ENCODE measurements at places on chromosomes 4 and X.
A peak's percentile ranks its signal among the peaks of the same experiment; 100 is the strongest.

DNA sequence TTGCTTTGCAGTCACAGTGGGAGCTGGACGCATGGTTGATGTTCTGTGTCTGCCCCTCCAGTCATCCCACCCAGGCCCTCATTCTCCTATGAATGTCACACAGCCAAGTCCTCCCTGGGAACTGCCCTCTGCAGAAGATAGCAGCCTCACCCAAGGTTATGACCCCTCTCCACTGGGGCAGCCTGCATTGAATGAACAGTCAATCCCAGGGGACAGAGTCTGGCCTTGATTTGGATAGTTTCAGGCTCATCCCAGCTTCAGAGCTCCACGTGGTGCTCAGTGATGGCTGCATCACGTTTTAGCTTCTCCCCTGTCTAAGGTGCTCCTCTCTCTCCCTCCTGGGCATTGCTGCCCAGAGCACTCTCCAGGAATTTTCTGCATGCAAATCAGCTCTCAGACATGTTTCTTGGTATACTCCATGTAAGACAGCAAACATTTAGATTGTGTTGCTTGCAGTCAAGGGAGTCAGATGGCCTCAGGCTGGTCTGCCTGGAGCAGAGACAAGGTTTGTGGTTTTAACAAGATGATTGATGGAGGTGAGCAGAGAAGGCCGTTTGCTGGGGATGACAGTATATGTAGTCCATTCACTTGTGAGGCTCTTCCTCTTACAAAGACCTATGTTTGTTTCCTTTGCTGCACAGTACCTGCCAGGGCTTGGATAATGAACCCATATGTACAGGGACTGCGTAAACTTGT, 56.1 kb upstream of the MSX1 start:
- DNase-seq, result no peak

- no peak for DNase-seq
Measured at GRCh38 chr4:87545052-87545451, 15.9 kb upstream of the SPARCL1 start.

- no peak for DNase-seq
Measured at GRCh38 chrX:353566-354535, 32.9 kb downstream of the PPP2R3B start.

DNA sequence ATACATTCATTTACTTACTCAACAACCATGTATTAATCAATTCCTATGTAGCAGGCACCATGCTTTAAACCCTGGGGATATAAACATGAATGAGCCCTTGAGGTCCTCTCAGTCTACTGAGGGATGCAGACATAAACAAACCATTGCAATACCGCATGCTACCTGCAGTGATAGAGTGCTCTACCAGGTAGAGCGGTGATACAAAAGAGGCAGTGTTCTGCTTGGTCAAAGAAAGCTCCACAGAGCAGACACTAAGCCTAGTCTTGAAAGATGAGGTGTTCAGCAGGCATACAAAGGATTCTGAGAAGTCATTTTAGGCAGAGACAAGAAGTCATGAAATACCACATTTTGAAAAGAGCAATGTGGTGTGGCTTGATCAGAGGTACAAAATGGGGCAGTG, 26.9 kb upstream of the AMOT start:
- DNase-seq, result peak; percentile 11

DNA sequence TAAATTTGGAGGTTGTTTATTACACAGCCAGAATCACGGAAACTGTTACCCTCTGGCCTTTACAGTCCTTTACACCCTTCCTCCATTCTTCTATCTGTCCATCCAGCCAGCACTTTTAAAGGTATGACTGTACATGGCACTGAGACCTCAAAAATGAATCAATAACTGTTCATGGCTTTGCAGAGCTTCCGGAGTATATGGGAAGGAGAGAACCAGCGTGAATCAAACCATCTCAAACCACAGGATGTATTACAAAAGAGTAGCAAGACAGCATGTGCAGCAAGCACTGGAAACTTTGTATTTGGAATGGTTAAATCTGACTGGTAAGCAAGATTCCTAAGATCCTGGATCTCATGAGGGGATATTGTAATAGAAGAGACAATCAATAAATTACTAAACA, 228.5 kb upstream of the CASK start:
- no peak for DNase-seq

- no peak for DNase-seq
Measured at GRCh38 chrX:105973387-105973739, 65.2 kb downstream of the SERPINA7 start.

- no peak for DNase-seq
Measured at GRCh38 chrX:154979629-154980028, 42.9 kb downstream of the F8 start.

GRCh38 chrX:54045563-54046228, 1.4 kb upstream of the PHF8 start:
- DNase-seq, result no peak

DNA sequence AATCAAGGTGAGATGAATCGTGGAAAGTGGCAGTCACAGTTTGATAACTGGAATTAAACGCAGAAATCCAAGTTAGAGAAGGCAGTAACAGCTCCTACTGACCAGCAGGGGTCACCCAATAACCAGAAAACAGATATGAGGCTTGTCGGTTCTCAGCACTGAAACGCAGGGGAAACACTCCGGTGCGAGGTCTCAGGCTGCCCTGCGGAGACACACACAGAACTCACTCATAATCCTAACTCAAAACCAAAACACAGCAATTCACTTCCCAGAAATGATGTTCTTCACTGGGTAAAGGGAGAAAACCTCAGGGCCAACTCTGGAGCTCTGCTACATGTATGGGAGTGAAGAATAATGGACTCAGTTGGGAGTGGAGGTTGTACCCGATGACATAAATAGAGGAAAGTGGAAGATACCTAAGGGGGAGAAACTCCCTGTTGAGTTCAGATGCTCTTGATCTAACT, 384.4 kb downstream of the RAPGEF2 start:
- DNase-seq, result peak; percentile 85

GRCh38 chr4:183286590-183287308, 33.3 kb downstream of the CLDN22 start:
- no peak for DNase-seq

GRCh38 chr4:42151568-42152506, 618 bp downstream of the BEND4 start:
- no peak for DNase-seq

- DNase-seq, result no peak
Measured at GRCh38 chr4:106291678-106292077, 24.3 kb downstream of the TBCK start.

GRCh38 chrX:22345884-22346283, 73.2 kb downstream of the CBLL2 start:
- DNase-seq, result no peak

DNA sequence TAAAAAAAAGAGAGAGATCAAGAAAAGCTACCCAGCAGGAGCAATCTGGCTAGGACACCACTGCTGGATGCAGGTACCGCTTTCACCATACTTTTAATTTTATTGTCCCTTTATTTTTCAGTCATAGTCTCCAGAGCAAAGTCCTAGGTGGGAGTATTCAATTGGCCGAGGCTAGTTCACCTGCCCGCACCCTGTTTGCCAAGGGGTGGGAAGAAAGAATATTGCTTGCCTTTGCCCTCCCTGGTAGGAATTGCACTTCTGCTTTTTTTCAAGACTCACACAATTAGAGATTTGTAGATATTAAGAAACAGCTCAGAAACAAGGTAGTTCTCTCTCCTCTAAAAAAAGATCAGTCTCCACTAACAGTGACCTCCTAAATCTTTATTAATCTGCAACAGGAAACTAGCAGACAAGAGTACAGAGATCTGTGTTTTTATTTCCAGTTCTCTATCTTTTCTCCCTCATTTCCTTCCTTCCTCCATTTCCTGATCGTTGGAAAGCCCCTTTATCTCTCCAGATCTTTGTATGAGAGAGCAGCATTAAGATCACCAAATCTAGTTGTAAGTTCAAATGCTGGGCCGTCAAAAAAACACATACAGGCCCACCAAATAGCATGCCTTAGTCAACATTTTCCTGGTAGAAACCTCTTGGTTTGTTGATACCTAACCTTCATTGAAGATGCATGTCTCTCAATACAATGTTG, 9.4 kb upstream of the RPGR start:
- no peak for DNase-seq

DNA sequence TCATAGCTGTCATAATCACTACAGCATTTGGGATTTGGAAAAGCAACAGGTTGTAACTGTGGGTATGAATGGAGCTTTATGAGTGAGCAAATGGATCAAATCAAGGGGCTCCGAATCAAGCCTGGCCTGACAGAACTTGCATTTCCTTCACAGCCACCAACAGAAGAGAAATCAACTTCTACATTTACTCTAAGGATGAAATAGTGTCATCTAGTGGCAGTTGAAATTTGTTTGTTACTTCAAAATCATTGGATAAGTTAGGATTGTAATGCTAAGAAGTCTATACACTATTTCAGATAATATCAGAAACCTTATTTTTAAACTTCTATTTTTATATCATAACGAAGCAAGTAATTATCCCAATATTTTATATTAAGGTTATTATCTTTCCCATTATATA, 10.7 kb upstream of the WDR17 start:
- no peak for DNase-seq

- no peak for DNase-seq
Measured at GRCh38 chrX:72346302-72346949, 40.7 kb upstream of the CITED1 start.

- peak; percentile 86 for DNase-seq
Measured at GRCh38 chrX:140432346-140433175, 72.3 kb downstream of the SOX3 start.

- DNase-seq, result no peak
Measured at GRCh38 chr4:81904121-81904520, 432.4 kb upstream of the RASGEF1B start.

DNA sequence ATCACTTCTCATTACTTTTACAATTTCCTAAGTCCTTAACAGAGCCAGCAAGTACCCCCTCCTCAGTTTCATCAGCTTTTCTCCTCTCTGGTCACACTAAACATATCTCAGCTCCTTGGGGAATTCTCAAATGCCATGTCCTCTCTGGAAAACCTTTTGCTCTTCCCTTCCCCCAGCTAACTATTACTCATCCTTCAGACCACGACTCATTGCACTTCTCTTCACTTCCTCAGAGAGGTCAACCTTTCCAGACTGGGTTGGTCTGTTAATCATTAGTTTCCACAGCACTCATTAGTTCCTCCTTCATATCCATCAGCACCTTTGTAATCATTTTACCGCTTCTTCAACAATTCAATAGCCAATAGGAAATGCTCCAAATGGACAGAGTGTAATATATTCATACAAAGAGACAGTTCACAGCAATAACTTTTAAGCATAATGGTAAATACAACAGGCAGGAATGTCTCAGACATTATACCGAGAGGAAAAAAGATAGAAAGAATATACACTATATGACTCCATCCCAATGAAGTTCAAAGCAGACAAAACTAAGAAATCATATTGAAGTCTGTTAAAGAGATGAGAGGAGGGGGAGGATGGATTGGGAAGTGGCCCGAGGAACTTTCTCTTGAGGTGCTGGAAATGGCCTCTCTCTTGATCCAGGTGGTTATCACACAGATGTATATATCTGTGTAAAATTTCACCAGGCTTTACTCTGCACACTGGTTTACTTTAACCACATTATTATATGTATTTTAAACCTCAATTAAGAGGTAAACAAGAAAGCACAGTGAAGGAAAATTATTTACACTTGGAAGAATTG, 39.6 kb downstream of the DDX60L start:
- DNase-seq, result peak; percentile 25

DNA sequence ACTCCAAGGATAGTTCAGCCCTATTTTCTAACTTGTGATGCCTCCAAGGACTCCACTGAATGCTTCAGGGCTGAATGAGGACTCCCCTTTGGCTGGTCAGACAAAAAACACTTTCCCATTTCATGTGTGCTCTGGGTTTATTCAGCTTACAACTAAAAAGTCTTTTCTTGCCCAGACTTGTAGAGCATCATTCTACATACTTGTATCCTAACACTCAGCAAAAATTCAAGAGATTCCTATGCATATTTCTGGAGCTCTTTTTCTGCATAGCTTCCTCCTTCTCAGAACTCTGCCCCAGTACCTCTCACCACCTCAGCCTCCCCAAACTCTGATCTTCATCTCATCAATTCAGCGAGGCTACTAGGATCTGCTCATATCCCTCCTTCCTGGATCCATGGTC, 22.2 kb upstream of the KLF3 start:
- DNase-seq, result no peak

GRCh38 chr4:20311856-20312255, 60.2 kb downstream of the SLIT2 start:
- DNase-seq, result no peak

GRCh38 chr4:127145006-127145540, 487.7 kb upstream of the INTU start:
- DNase-seq, result no peak

- DNase-seq, result peak; percentile 53
Measured at GRCh38 chr4:152992027-152992426, 55.9 kb downstream of the FHDC1 start.

DNA sequence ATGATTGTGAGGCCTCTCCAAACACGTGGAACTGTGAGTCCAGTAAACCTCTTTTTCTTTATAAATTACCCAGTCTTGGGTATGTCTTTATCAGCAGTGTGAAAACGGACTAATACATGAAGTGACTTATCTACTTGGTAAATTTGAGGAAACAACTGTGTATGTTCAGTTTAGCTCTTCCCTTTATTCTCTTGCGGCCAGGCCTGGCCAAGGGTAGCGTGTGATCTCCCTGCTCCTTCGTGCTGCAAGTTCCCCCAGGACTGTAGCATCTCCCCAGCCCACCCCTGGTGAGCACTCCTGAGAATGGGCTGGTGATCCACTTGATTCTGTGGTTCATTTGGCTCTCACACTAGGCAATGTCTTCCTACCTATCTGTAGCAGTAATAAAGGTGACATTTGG, 53.2 kb upstream of the CHRNA9 start:
- no peak for DNase-seq

GRCh38 chrX:129755779-129756650, 17.2 kb downstream of the XPNPEP2 start:
- DNase-seq, result no peak

GRCh38 chrX:111483881-111484280, 27.6 kb upstream of the SERTM2 start:
- no peak for DNase-seq

DNA sequence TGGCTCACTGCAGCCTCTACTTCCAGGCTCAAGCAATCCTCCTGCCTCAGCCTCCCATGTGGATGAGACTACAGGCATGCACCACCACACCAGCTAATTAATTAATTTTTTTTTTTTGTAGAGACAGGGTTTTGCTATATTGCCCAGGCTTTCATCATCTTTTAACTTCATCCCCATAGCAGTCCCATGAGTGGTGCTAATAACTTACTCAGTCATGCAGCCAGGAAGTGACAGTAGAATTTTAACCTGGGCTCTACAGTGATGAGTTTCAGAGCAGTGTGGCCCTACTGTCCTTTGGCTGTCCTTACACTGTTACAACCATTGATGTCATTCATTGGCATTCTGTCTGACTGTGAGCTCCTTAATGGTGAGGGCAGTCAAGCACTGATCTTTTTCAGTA, 3.9 kb upstream of the OCIAD2 start:
- no peak for DNase-seq

DNA sequence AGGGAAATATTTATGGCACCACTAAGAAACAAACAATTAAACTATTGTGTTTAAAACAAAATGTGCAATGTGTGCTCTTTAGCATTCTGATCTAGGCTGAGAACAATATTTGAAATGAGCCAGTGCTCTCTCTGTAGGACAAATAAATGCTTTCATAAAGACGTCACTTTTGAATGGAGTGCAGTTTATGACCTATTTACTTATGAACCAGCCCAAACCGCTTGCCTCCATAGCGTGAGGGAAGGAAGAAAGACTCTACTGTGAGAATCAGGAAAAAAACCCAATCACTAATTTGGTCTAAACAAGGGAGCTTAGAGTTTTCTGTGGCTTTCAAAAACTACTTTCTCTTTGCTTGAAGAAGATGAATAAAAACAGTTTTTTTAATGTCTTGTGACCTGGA, 39.4 kb downstream of the SAT1 start:
- DNase-seq, result no peak

- no peak for DNase-seq
Measured at GRCh38 chrX:22110729-22111494, 78.8 kb downstream of the PHEX start.

Measured in MCF 10A (cell line).